ENCODE measurements at places on chromosomes 6 and 20.

- peak; percentile 22 for DNase-seq
- no peaks in the 10 kb centered on the region for H3K36me3 ChIP-seq
- H3K4me1 ChIP-seq = no peaks in the 10 kb centered on the region
- no peak overlapping the region for H3K4me3 ChIP-seq
Measured at GRCh38 chr6:70221025-70221714, 81.7 kb downstream of the COL9A1 start.

GRCh38 chr6:126337323-126337722 is 2.6 kb upstream of the CENPW start:
- no peak overlapping the region for H3K4me3 ChIP-seq
- H3K27ac ChIP-seq = no peak overlapping the region
- H3K36me3 ChIP-seq = no peaks in the 10 kb centered on the region

DNA sequence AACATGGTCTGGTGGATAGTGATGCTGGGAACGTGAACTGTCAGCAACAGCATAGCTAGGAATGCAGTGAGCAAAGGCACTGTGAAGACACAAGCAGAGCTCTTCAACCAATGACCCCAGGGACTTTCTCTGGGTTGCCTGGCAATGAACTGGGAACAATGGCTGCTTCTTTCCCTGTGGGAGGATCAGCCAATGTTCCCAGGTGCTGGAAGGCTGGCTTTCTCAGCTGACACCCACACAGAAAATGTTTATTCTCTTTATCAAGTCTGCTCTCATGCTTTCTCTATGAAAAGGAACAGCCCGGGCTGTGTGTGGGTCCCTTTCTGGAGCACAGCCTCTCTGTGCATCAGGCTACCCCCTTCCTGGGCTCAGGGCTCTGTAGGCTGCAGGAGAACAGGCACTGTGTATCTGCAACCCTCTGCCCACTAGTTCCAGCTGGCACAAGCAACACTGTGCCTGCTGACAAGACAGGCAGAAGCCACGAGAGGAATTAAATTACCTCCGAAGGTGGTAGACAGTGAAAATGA is 54.2 kb downstream of the HFE start:
- no peak overlapping the region for H3K4me3 ChIP-seq
- H3K27me3 ChIP-seq = no peaks in the 10 kb centered on the region
- H3K27ac ChIP-seq = no peak overlapping the region
- DNase-seq = no peak
- peaks cover 42% of the 10 kb centered on the region for H3K4me1 ChIP-seq

DNA sequence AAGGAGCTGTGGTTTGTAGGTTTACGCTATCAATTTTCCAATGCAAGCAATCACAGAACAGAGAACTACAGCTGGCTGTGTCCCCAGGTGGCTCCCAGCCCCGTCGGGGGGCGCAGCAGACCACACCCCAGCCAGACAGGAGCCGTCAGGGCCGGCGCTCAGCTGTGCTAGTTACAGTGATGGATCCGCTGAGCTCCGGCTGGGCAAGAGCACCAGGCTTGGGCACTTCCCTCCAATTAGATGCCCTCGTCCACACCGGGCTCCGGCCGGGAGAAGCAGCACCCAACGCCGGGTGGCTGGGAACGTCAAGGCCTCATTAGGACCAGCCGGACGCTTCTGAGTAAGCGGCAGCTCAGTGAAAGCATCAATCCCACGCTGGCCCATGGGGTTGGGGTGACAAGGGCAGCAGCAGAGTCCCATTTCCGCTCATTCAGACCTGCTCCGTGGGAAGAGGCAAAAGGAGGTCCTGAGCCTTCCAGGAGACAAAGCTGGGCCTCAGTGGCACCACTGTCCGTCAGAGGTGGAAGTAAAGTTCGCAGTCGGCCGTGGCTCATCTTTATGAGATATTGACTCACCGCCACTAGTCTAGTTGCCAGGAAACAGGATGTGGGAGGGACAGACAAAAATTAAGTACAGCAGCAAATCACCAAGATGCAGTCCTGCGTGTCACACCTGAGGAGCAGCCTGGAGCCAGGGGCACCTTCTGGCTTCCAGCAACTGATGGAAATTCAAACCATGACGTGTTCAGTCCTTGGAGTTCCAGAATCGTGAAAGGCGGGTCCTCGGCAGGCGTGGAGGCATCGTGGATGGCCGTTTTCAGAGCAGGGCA is 164.1 kb downstream of the TAF4 start:
- H3K4me1 ChIP-seq = peaks cover 21% of the 10 kb centered on the region
- peak overlapping the region; percentile 91 for H3K27ac ChIP-seq
- H3K36me3 ChIP-seq = no peaks in the 10 kb centered on the region
- H3K27me3 ChIP-seq = peaks cover 10% of the 10 kb centered on the region
- DNase-seq = peak; percentile 1
- H3K4me3 ChIP-seq = peak overlapping the region; percentile 40

DNA sequence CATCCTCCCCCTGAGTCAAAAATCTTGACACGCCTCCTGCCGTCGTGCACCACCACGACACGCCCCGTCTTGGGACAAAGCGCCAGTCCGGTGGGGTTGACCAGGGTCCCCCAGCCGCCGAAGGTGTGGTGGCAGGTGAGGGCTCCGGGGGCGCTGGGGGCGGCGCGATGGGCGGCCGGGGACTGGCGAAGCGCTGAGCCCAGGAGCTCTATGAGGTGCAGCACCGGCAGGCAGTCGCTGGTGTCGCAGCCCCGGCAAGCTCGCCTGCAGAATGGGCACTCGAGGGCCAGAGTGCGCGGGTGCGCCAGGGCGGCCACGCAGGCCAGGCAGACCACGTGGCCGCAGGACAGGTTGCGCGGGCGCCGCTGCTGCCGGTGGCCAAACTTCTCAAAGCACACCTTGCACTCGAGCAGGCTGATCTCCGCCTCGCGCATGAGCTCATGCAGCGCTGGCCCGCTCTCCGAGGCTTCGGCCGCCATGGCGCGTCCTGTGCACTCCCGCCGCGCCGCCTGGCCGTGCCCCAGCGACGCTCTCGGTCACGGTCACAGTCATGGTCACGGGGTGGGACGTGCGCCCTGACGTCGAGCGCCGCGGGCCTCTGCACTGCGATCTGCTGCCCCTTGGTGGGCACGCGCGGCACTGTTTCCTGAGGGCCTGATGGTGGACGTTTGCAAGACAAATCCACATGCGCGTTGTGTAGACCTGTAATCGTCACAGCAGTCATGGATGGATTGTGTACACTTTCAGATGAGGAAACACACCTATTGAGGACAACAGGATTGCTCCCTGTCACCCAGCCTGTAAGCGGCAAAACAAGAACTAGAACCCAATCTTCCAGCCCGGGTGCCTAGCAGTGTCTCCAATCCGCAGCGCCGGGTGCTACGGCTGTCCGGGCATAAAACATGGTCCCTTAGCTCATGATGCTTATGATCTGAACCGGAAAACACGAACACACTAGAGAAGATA is at the start of gene NHLRC1:
Gene NHLRC1, minus strand, starts transcription at position 550 of the 966 bp plus-strand sequence. Its CDS starts 71 bp downstream, at position 479.
- H3K36me3 ChIP-seq = no peaks in the 10 kb centered on the region
- H3K4me3 ChIP-seq = peak within 1 kb of the TSS; percentile 76
- peaks cover 4% of the 10 kb centered on the region for H3K4me1 ChIP-seq
- no peak within 1 kb of the TSS for H3K27ac ChIP-seq
- peak; percentile 87 for DNase-seq
- H3K27me3 ChIP-seq = peaks cover 60% of the 10 kb centered on the region

DNA sequence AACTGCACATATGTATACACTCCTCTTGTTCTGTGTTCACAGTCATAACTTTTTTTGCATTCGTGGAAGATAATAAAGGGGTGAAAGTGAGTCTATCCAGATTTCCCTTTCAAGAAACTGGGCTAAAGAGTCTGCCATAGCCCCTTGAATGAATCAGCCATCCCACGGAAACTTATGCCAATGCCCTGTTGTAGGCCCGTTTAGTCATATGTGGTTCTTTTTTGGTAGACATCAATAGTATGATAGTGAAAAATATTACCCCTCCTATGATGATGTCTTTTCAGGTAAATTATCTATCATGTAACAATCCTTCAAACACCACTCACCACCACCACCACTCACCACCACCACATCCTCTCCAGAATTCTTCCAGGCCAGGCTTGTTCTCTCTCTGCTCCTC is 99.9 kb upstream of the MYLIP start:
- H3K27me3 ChIP-seq = peaks cover 2% of the 10 kb centered on the region
- H3K36me3 ChIP-seq = no peaks in the 10 kb centered on the region
- no peak for DNase-seq

DNA sequence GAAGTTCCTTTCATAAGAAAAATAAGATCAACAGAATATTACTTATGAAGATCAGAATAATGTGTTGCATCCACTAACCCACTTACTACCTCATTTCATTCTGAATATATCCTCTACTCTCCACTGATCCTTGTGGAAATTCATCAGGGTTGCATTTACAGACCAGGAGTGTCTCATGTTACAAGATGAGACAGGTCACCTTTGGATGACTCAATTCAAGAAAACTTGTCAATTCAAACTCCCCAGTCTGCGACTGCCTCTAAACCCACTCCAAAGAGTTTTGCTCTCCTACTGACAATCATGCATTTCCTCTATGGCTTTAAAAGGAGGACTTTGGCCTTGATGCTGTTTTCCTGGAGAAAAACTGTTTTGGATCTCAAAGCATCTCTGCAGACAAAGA is 68.4 kb downstream of the ID4 start:
- H3K27ac ChIP-seq = no peak overlapping the region
- H3K27me3 ChIP-seq = peaks cover 14% of the 10 kb centered on the region

DNA sequence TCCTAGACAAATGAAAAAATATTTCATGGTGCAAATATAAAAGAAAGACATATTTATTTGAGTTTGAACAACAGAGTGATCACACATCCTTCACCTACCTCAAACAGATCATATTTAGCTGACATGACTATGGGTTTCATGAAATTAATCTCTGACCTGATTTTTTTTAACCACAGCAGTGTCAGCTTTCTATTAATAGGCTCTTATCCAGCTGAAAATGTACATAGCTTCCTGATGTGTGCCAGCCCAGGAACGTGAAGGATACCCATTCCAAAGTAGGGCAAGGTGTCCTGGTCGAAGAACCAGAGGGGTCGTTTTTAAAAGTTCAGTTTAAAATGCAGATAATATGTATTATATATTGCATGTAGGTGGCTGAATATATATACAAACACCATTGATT is 19.8 kb downstream of the TRDN start:
- no peaks in the 10 kb centered on the region for H3K4me1 ChIP-seq
- H3K36me3 ChIP-seq = no peaks in the 10 kb centered on the region
- no peak for DNase-seq
- no peak overlapping the region for H3K4me3 ChIP-seq

DNA sequence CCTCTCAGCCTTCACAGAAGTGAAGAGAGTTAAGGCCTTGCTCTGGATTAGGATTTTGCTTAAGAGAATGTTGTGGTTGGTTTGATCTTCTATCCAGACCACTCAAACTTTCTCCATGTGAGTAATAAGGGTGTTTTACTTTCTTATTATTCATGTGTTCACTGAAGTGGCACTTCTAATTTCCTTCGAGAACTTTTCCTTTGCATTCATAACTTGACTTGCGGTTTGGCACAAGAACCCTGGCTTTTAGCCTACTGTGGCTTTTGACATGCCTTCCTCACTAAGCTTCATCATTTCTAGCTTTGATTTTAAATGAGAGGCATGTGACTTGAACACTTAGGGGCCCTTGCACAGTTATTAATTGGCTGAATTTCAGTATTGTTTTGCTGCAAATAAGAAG is 166.1 kb upstream of the OPRM1 start:
- no peak for DNase-seq
- no peaks in the 10 kb centered on the region for H3K4me1 ChIP-seq
- H3K27ac ChIP-seq = no peak overlapping the region

GRCh38 chr6:128731249-128732165 is 151.4 kb upstream of the LAMA2 start:
- no peak overlapping the region for H3K4me3 ChIP-seq
- H3K27ac ChIP-seq = peak overlapping the region; percentile 10
- DNase-seq = peak; percentile 8
- no peaks in the 10 kb centered on the region for H3K36me3 ChIP-seq
- H3K27me3 ChIP-seq = peaks cover 5% of the 10 kb centered on the region

GRCh38 chr6:18457065-18457737 is 70.1 kb downstream of the RNF144B start:
- H3K27me3 ChIP-seq = peaks cover 15% of the 10 kb centered on the region
- no peak overlapping the region for H3K27ac ChIP-seq
- no peaks in the 10 kb centered on the region for H3K4me1 ChIP-seq
- no peak for DNase-seq

GRCh38 chr6:154479351-154479769 is 31.1 kb downstream of the CNKSR3 start:
- peak overlapping the region; percentile 23 for H3K4me3 ChIP-seq
- peak overlapping the region; percentile 98 for H3K27ac ChIP-seq
- H3K36me3 ChIP-seq = peaks cover 10% of the 10 kb centered on the region
- no peak for DNase-seq

DNA sequence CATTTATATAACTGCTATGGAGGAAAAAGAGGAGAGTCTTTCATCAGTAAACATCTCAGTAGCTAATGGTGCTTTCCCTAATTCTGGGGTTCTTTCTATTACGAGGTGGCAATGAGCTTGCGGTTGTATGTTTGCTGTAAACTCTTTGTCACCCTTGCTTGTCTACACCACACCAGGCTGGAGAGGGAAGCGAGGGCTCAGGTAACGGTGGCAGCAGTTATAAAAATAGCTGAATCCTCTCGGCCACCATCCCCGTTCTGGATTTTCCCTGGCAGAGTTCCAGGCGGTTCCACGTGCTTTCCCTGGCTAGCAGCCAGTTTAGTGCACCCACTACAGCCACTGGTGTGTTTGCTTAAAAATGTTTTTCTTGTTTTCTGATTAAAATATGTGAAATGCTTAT is 39.0 kb downstream of the MAS1 start:
- no peaks in the 10 kb centered on the region for H3K4me1 ChIP-seq
- no peaks in the 10 kb centered on the region for H3K36me3 ChIP-seq
- peak overlapping the region; percentile 15 for H3K27ac ChIP-seq
- no peak for DNase-seq

DNA sequence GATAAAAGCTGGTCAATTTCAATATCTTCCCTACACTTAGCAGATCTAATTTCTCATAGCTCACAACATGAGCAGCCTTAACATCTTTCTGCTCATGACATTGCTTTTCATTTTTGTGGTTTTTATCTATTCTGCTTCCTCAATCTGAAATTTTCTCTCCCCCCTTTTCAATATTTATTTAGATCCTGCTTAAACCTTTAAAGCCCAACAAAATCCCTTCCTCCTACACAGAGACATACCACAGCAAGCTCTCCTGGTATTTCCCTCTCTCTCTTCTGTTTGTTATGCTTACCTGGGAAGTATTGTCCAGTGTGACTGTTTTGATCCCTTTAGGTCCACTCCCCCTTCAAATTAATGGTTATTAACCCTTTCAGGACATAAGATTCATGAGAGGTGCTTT is 582.5 kb downstream of the RFPL4B start:
- DNase-seq = no peak
- H3K4me1 ChIP-seq = peaks cover 16% of the 10 kb centered on the region
- peaks cover 6% of the 10 kb centered on the region for H3K36me3 ChIP-seq

GRCh38 chr20:2279253-2279779 is 16.5 kb upstream of the TGM3 start:
- peaks cover 3% of the 10 kb centered on the region for H3K4me1 ChIP-seq
- peaks cover 19% of the 10 kb centered on the region for H3K27me3 ChIP-seq
- no peaks in the 10 kb centered on the region for H3K36me3 ChIP-seq
- H3K4me3 ChIP-seq = no peak overlapping the region
- no peak for DNase-seq

- no peak overlapping the region for H3K27ac ChIP-seq
- peaks cover 18% of the 10 kb centered on the region for H3K4me1 ChIP-seq
- H3K36me3 ChIP-seq = no peaks in the 10 kb centered on the region
- peaks cover 100% of the 10 kb centered on the region for H3K27me3 ChIP-seq
Measured at GRCh38 chr6:27679308-27679963, 206.5 kb upstream of the ZNF184 start.
